ENCODE measurements at places on chromosomes 5 and 9. TPM values are rescaled to one million over a fixed set of nuclear protein-coding genes. Genes with fewer than 3 reads are reported as not detected.

DNA sequence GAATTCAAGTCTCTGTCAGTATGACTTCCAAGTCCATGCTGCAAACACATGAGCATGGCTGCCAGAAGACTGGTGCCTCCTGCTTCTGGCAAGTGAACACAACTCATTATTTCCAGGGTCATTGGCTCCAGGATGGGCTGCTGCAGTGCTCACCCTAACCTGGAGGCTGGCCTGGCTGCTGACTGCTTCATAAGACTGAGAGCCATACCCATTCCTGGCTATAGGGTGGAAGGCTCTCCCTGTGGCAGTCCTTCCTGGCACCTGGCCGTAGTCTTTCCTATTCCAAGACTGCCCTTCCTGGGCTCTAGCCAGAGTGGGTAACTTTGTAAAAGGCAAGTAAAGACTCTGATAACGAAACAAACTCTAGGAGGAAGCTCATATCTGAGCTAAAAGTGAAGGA is 51.2 kb downstream of the CXXC5 start:
- no peak for DNase-seq
- no peak overlapping the region for H3K4me3 ChIP-seq
- no peak overlapping the region for H3K27ac ChIP-seq
- H3K27me3 ChIP-seq, result peaks cover 43% of the 10 kb centered on the region

GRCh38 chr9:137310189-137311052 is 8.3 kb upstream of the NRARP start:
- no peaks in the 10 kb centered on the region for H3K27me3 ChIP-seq
- H3K36me3 ChIP-seq, result no peaks in the 10 kb centered on the region
- no peak for DNase-seq

DNA sequence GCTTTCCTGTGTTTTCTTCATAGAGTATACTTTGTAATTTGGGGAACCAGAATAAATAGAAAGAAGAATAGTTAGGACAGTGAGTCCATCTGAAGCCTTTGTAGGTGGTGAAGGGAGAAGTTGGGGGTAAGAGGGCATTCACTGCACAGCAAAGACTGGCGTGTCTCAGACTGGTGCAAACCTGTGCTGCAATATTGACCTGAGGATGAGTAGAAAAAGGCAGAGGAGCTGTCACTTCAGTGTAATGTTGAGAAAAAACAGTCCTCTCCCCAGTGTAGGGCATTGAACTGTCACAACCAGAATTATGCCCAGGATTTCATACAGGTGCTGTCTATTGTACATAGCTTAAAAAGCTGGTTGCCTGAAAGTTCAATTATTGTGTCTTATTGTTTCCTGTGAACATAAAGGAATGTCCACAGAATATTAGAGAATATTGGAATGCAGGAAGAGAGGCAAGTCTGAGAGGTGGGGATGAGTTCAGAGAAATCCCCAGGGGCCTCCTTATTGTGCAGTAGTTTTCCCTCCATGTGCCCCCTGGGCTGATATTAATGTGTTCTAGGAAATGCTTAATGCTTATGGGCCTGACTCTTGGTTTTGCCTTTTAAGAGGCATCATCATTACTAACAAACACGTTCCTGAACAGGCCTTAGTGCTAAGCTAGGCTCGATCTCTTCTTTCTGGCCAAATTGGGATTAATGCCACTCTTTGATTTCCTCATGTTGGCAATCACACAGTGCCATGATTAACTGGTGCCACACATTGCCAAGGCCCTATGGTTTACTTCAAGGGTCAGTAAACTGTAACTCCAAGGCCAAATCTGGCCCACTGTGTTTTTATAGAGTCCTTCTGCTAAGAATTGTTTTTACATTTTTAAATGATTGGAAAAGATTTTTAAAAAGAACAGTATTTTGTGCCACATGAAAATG is 34.0 kb downstream of the DAPK1 start:
- H3K4me1 ChIP-seq, result peaks cover 5% of the 10 kb centered on the region
- no peak overlapping the region for H3K27ac ChIP-seq
- no peaks in the 10 kb centered on the region for H3K36me3 ChIP-seq
- H3K4me3 ChIP-seq, result no peak overlapping the region
- H3K27me3 ChIP-seq, result no peaks in the 10 kb centered on the region

Gene FAM221B
- not detected for total RNA-seq

- no peaks in the 10 kb centered on the region for H3K4me1 ChIP-seq
- H3K36me3 ChIP-seq, result no peaks in the 10 kb centered on the region
- DNase-seq, result no peak
- no peak overlapping the region for H3K27ac ChIP-seq
- H3K27me3 ChIP-seq, result no peaks in the 10 kb centered on the region
These were observed 261.0 kb downstream of the SEMA5A start for GRCh38 chr5:9284781-9285307.

DNA sequence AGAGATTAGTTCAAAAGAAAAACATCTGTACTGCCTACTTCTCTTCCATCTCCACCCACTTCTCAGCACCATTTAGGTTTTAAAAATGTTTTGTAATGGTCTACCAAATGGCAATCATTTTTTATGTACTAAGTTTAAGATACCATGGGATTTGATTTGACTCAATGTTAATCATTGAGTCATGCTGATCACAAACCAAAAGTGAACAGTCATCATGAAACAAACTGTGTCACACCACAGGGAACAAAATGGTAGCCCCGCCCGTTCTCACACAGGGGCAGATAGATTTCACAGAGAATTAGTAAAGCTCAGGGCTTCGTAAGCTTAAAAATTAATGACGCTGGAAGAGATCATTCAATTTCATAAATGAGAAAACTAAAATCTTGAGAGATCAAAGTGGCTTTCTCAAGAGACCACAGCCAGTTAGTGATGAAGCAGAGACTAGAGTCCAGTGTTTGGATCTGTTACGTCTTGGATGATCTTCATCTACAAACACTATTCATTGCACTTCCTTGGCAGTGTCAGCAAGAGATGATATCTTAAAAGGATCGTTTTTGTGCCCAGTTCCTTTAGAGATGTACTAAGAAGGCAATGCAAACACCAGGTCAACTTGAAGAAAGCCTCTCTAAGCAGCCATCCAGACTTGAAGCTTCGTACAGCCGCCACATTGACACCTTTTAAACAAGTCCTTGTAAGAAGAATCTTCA is 33.9 kb upstream of the TRIO start:
- peaks cover 13% of the 10 kb centered on the region for H3K4me1 ChIP-seq
- no peaks in the 10 kb centered on the region for H3K36me3 ChIP-seq
- peaks cover 4% of the 10 kb centered on the region for H3K27me3 ChIP-seq
- H3K27ac ChIP-seq, result no peak overlapping the region
- peak; percentile 62 for DNase-seq

GRCh38 chr5:13658761-13659160 is 285.7 kb downstream of the DNAH5 start:
- H3K4me1 ChIP-seq, result no peaks in the 10 kb centered on the region
- DNase-seq, result no peak
- H3K27ac ChIP-seq, result no peak overlapping the region

Gene TMOD1
- 0.91 TPM for total RNA-seq

DNA sequence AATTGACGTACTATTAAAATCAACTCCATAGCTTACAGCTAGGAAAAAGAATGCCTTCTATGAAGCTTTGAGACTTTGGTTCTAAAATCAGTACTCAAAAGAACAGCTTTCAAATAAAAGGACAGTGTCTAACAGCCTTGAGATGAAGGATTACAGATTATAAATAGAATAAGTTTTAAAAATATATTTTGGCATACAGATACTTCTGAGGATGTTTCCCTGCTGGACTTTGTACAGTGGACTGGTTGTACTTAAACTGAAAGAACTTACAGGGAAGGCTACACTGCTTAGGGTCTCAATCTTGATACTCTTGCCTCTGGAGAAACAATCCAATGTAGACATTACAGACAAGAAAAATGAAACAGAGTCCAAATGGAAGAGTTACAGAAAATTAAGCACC is 452.7 kb downstream of the CETN3 start:
- H3K36me3 ChIP-seq, result no peaks in the 10 kb centered on the region
- DNase-seq, result no peak
- H3K4me1 ChIP-seq, result no peaks in the 10 kb centered on the region
- no peak overlapping the region for H3K27ac ChIP-seq
- H3K4me3 ChIP-seq, result no peak overlapping the region

GRCh38 chr5:38036765-38037164 is 196.9 kb upstream of the GDNF start:
- no peak overlapping the region for H3K27ac ChIP-seq
- H3K36me3 ChIP-seq, result no peaks in the 10 kb centered on the region
- DNase-seq, result no peak
- H3K4me1 ChIP-seq, result no peaks in the 10 kb centered on the region
- H3K4me3 ChIP-seq, result no peak overlapping the region

Gene NRG2
- 0.07 TPM for total RNA-seq

Gene ECSCR
- 1.7 TPM for total RNA-seq

GRCh38 chr9:105708405-105708804 is 14.1 kb downstream of the TMEM38B start:
- H3K4me3 ChIP-seq, result peak overlapping the region; percentile 51
- H3K27ac ChIP-seq, result no peak overlapping the region
- peaks cover 2% of the 10 kb centered on the region for H3K36me3 ChIP-seq
- no peaks in the 10 kb centered on the region for H3K27me3 ChIP-seq
- peaks cover 6% of the 10 kb centered on the region for H3K4me1 ChIP-seq

- peak overlapping the region; percentile 38 for H3K4me3 ChIP-seq
- peaks cover 46% of the 10 kb centered on the region for H3K4me1 ChIP-seq
- DNase-seq, result no peak
- H3K27ac ChIP-seq, result peak overlapping the region; percentile 65
- H3K27me3 ChIP-seq, result peaks cover 10% of the 10 kb centered on the region
- no peaks in the 10 kb centered on the region for H3K36me3 ChIP-seq
These were observed 17.2 kb upstream of the TCF7 start for GRCh38 chr5:134097211-134097749.

Gene SUSD1
- total RNA-seq, result 4.8 TPM

DNA sequence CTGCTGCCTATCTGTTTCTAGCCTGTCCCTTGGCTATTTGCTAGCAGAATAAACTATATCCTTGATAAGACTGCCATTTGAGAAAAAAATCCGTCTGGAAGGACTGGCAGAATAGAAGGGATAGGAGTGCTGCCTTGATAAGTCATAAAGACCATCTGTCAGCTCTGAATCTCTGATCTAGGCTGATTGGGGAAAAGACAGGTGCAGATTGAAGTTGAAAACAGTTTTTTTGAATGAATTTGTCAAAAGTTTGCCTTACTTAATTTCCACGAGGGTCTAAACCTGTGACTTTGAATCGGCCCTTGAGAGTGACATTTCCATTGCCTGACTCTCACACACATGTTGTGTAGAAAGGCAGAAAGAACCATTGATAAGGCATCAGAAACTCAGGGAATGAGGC is 218.6 kb downstream of the MAN2A1 start:
- DNase-seq, result no peak
- no peaks in the 10 kb centered on the region for H3K27me3 ChIP-seq
- H3K4me3 ChIP-seq, result no peak overlapping the region
- H3K27ac ChIP-seq, result no peak overlapping the region

Gene KCNV2
- total RNA-seq, result not detected

DNA sequence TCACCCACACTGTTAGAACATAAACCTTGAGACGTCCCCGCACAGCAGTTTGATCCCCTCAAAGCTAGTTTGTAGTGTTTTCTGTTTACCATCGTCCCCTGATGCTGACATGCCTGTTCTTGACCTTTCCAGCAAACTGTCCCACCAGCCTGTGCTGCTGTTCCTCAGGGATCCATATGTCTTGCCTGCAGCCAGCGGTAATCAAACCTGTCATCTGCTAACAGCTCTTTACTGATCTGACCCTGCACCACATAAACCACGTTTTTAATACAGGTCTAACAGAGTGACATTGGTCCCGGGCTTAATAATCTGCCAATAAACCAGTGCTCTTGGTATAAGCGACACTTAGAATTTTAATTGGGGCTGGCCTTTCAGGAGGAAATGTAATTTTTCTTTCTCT is 34.7 kb downstream of the PPIC start:
- no peak for DNase-seq
- H3K27ac ChIP-seq, result no peak overlapping the region
- H3K4me3 ChIP-seq, result no peak overlapping the region
- H3K27me3 ChIP-seq, result peaks cover 6% of the 10 kb centered on the region
- H3K4me1 ChIP-seq, result no peaks in the 10 kb centered on the region

Gene CYLC2
- total RNA-seq, result not detected

Gene CATSPER3
- total RNA-seq, result 0.64 TPM

GRCh38 chr9:110291921-110292557 is 35.7 kb upstream of the TXN start:
- H3K4me3 ChIP-seq, result no peak overlapping the region
- no peaks in the 10 kb centered on the region for H3K4me1 ChIP-seq
- no peak overlapping the region for H3K27ac ChIP-seq
- H3K36me3 ChIP-seq, result no peaks in the 10 kb centered on the region
- DNase-seq, result no peak
